Stimulated activated CD8-positive, alpha-beta memory T cell treated with anti-CD3 and anti-CD28 coated beads, Interleukin-15, amount 100 ng/mL, for 4 hours (primary cell): ENCODE measurements at places on chromosomes 7 and 10.

DNA sequence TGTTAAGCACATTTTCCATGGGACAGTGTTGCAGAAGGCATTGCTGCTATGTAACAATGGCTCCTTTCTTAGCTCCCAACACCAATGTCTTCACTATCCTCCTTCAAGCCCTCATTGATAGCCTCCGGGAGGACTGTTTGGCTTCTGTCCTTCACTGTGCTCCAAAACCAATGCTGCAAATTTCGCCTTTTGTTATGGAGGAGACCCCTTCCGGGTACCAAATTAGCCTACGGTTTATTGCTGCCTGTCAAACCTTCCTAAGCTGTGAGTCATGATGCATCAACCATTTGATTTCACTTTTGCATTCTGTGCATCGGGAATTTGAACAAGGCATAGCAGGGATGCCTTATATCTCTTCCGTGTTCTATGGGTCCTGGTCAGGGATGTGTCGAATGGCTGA lies 432.9 kb downstream of the GATA3 start:
- DNase-seq = no peak

DNA sequence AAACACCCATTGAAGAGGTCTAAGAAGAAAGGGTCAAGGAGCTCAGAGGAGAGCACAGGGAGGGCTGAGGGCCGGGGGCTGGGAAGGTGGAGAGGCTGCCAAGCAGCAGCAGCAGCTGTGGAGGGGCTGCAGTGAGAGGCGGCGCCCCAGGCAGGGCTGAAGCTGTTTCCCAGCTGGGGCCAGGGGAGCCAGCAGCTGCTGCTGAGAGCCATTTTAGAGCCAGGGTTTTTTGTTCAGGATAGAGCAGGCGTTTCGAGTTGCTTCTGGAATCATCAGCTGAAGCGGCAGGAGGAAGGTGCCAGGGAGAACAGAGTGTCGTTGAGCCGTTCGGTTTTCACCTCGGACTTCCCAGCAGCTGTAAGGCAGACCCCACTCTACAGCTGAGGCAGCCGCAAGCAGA lies 62.7 kb downstream of the LANCL2 start:
- DNase-seq = no peak

DNA sequence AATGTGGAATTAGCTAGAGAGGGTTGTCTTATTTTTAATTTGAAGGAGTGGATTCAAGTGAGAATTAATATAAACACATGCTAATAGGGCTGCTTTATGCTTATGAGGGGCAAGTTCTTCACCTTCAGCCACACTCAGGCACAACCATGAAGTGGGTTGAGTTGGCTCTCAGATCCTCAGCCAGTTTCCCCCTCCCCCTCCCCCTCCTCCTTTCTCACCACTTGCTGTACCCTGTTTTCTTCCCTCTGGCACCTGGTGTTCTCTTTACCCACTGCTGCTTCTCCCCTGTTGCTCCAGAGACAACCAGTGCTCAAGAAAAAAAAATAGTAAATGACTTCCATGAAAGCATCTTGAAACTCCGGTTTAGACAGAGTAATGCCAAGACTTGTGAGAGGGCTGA lies 1083.3 kb downstream of the CNTNAP2 start:
- DNase-seq = no peak

DNA sequence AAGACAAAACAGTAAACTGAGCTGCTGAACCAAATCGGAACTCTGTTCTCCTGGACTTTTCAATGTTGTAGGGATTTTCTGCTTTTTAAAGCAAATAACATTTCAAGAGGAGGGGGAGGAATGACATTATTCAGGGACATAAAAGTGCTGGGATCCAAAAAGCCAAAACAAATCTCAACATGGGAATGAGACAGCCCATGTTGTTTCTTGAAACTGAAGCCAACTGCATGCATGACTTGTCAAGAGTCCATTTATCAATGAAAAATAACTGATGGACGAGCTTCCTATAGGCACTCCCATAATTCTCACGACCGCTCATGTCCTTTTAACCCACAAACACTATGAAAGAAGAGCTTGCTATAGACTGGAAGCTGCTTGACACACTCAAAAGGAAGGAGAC lies 27.8 kb downstream of the FAM53B start:
- DNase-seq = no peak

DNA sequence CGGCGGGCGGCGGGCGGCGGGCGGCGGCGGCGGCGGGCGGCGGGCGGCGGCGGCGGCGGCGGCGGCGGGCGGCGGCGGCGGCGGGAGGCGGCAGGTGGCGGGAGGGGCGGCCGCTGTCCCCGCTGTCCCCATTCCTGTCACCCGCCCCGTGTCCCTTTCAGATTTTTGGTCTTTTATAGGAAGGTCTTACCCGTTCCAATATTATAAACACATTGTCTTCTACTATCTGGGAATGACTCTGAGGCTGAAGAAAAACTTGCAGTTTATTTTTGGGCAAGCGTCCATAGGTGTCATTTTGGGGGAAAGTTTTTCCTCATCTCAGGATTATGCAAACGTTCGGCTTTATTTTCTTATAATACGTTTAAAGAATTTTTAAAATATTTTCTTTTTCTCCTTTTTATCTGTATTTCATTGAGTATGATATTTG lies 578 bp downstream of the ZNF713 start:
- no peak for DNase-seq

DNA sequence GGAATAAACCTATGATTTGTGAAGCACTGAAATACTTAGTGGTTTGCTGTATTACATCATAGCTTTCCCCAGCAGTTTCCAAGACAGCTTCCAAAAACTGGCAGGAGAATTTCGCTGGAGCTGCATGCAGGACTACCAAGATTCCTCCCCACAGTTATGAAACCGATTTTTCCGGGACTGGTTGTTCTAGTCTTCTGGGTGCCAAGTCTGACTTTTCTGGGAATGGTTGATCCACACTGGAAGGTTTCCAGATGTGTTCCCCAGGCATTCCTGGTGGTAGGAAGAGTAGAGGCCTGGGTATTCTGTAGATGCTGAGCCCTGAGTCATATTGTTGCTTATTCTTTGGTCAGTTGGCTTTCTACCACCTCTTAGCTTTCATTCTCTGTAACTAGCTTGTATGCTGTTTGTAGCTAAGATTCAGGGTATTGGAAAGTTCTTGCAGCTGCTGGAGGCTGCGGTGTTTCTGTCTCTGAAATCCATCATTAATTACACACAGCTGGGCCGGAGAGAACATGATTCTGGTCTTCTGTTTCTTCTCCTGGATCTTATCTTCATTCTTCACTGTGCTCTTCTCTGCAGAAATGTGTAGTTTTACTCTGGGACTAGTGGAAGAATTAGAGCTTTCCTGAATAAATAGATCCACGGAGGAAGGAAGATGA lies 6.3 kb downstream of the ABCC2 start:
- DNase-seq = no peak

DNA sequence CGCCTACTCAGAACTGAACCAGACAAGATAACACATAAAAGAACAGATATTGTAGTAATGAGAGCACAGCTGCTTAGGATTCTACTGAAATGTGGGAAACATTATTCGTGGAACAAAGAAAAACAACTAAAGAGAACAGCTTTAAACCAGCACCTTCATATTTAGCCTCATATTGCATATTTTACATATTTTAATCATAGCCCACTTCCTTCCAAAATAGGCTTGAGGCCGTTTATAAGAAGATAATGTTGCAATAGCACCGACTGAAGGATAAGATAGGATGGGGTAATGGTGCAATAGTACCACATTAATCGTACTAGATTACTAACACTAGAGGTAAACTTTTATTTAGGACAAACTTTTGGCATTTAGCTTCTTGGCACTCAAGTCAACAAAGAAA lies 71.3 kb downstream of the KCND2 start:
- DNase-seq = no peak

GRCh38 chr10:124300224-124300623 lies 118.5 kb downstream of the OAT start:
- no peak for DNase-seq

DNA sequence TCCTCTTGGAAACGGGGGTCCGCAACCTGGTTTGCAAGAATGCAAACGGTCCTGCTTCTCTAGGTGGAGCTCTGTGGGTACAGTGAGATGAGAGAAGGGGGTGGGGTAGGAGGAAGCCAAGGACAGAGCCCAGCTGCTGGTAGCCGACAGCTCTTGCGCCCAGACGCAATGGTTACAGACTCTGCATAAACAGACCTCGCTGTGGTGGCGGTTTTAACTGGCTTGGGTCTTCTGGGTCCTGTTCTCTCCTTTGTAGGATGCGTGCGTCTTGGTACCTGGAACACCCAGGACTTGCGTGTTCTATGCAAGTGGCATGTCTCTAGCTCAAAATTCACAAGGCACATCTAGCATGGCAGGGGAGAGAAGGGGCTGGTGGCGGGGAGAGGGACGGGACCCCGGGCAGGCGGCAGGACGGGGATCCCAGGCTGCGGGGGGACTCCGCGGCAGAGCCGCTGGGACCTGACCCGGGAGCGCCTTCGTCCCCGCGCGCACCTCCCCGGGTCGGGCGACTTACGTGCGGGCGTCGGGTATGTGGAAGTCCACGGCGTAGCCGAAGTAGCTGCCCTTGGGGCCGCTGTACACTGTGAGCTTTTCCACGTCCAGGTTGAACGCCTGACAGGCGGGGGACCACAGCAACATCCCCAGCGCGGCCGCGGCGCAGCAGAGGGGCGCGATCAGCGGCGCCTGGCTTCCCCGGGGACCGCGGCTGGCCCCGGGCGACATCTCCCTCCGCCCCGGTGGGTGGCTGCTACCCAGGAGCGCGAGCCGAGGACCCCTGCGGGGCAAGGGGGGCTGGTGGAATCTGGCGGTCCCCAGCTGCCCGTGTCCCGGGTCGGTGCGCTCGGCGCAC lies 448 bp downstream of the ITGA8 start:
- DNase-seq = no peak

DNA sequence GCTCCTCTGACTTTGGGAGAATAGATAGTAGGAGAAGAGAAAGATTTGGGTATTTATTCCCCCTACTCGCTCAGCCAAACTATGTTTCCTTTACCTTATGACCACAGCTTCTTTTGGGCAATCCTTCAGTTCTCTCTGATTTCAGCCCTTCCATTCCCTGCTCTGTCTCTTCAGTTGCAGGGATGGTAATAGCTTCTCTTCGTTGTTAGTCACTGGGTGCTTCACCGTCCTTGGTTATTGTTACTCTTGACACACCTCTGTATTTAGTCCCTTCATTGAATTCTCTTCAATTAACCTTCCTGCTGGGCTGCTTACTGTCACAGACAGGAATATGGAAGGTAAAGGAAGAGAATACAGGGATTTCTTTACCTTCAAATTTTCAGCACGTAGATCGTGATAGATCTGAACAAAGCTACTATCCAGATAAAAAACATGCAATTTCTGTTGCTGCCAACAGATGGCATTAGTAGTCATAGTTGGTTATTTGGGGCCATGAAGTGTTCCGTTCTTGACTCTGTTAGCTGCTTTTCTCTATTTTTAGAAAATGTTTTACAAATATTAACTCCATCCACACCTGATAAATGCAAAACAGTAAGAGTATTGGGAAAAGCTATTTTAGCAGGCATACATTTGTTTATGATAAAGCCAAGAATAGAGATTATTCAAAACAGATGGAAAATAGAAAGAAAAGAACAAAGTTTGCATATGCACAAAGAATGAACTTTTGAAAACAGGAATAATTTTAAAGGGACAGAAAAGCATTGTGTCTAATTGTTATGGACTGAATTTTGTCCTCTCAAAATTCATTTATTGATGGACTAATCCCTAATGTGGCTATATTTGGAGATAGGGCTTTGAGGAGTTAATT lies 14.0 kb upstream of the PTTG1IP2 start:
- no peak for DNase-seq

GRCh38 chr10:132909491-132910071 lies 32.8 kb downstream of the CFAP46 start:
- no peak for DNase-seq

DNA sequence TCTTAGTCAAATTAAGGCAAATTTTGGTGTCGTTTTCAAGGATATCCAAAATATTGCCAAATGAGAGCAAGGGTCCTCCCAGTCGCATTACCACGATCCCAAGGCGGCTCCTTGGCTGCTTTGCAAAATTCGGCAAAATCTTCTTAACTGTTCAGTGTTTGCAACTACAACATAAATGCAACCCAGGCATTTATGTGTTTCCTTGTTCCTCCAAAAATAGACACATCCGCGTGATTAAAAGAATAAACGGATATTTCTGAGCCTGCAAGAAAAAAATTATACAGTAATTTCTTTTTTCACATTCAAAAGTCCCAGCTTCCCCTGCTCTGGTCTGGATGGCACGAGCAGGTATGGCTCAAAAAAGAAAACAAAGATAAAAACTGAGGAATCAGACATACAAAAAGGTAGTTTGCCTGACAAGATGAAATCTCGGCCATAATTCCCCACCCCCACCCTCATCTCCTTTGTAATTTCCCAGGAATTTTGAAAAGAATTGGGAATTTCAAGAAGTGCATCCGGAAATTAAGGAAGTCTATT lies 6.0 kb downstream of the SKIDA1 start:
- DNase-seq = no peak

DNA sequence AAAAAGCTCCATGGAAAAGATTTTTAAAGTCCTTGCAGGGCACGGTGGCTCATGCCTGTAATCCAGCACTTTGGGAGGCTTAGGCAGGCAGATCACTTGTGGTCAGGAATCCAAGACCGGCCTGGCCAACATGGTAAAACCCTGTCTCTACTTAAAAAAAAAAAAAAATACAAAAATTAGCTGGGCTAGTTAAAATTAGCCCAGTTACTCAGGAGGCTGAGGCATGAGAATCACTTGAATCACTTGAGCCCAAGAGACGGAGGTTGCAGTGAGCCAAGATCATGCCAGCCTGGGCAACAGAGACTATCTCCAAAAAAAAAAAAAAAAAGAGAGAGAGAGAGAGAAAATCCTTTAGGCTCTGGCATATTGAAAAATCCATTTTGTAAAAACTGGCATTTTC lies 61.9 kb downstream of the CCDC6 start:
- DNase-seq = no peak

DNA sequence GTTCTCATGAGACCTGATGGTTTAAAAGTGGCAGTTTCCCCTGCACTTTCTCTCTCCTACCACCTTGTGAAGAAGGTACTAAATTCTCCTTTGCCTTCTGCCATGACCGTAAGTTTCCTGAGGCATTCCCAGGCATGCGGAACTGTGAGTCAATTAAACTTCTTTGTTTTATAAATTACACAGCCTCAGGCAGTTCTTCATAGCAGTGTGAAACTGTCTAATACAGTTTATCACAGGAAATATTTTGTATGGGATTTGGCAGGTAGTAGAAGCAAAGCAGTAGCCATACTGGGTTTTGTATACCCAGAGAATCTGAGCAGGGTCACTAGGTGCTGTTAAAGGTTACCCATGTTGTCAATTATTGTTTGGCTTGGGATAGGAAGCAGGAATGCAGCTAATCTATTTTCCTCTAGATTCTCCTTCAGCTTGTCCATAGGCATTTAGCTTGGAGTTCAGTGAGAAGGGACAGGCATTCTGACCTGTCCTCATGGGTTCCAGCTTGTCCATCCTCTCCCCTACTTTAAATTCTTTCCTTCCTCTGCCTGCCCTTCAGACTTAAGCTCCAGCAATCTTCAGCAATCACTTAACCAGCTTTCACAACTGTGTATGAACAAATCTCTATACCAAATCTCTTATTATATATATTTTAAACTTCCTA lies 186.7 kb downstream of the PCLO start:
- DNase-seq = no peak
